GM13977 (cell line): ENCODE measurements at places on chromosomes 2 and 18.

- DNase-seq = no peak
Observed at GRCh38 chr2:24022975-24023575, 13.2 kb downstream of the MFSD2B start.

GRCh38 chr2:120177973-120178372, 45.2 kb downstream of the TMEM185B start:
- no peak for DNase-seq

DNA sequence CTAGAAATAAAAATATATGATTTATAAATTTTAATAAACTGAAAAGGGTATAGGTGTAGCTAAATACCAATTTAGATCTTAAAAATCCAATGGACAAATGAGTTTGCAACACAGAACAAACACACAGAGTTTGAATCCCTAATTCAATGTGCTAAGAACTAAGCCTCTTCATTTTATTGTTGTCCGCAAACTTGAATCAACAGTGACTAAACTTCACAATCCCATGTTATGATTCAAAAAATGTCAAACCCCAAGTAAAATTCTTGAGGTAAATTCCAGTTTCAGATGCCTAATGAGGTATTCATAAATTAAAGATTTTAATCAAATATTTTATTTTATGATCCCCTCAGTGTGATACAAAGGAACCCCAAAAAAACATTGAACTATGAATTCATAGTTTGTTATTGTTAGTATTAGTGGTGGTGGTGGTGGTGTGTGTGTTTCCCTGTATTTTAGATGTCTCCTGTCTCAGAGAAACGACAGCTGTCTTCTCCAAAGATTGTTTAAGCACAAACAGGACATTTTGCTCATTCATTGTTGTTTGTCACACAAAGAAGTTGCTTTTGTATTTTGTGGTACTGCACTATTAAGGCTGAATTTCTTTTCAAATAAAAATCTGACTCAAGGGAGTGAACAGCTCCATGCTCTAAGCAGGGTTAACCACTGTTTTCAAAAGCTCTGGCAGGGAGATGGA, 259.8 kb downstream of the OSR1 start:
- DNase-seq = no peak

GRCh38 chr2:9752441-9753275, 90.6 kb upstream of the TAF1B start:
- DNase-seq = peak; percentile 61

DNA sequence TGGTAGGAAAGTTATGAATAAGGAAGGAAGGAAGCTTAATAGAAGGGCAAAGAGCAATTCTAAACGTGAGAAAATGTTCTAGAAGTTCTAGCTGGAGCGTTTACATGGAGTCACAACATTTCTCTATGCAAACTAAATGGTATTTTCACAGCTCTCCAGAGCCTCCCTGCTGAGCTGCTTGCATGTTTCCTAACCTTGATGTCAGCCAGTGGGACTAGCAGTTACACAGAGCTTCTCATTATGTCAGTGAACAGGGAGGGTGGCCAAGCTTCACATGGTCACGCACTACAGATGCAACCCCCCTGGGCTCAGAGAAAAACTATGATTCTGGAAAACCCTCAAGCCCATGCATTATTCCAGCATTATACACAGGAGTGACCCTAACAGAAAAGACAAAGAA, 153.4 kb upstream of the CCDC150 start:
- no peak for DNase-seq

GRCh38 chr2:200750323-200750910, 61.3 kb upstream of the BZW1 start:
- DNase-seq = no peak

GRCh38 chr2:160932960-160933359, 227.3 kb upstream of the TANK start:
- DNase-seq = no peak

DNA sequence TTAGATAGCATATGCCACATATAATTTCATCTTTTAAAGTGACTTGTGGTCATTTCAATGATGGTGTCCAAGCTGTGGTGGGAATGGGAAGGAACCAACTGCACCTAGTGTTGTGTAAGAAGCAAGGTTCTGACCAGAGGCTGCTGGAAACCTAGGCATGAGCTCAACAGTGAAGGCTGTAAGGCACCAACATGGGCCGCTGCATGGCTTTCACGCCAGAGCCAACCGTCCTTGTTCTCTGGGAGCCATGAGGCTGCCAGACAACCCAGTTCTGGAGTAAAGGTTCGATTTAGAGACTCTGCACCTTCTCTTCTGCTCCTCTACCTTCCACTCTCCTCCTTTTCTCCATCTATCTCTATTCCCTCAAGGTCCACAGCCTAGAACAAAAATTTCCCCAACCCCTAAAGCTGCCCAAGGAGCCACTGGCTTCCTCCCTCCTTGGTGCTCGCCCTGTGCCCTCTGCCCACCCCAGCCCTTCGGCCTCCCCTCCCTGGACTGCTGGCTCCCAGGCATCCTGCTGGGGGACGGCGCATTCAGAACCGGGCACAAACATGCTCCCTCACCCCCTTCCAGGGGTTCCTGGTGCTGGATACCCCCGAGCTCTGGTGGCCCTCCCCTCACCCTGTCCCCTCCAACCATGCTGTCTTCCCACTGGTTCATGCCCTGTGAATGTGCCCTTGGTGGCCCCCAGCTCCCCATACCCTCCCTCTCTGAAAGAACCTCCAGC, 305.1 kb downstream of the CELF4 start:
- no peak for DNase-seq

DNA sequence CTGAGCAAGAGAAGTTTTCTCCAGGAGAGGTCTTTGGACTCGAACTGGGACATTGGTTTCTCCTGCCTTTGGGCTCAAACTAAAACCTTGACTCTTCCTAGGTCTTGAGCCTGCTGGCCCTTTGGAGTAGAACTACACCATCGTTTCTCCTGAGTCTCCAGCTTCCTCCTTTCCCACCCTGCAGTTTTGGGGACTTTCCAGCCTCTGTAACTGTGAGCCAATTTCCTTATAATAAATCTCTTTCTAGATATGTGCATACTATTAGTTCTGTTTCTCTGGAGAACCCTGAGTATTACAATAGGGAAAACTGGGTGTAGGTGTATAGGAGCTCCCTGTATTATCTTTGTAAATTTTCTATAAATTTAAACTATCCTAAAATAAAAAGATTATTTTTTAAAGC, 219.8 kb upstream of the AGAP1 start:
- DNase-seq = no peak

DNA sequence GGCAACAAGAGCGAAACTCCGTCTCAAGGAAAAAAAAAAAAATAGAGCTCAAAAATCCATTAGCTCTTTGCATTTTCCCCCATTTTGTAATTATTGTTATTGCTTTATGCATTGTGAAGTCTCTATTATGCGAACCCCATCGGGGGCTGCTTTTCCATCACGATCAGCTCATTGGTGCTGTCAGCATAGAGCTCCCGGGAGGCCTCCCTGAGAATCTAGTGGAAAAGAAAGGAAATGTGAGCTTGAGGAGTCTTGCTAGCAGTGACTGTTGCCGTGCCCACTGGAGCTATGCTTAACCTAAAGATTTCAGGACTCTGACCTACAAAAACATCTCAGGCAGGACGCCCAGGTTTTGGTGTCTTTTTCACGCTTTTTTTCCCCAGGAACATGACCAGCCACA, 102.6 kb upstream of the NDUFV2 start:
- DNase-seq = no peak

GRCh38 chr18:10145546-10145945, 231.7 kb downstream of the VAPA start:
- no peak for DNase-seq

- no peak for DNase-seq
Observed at GRCh38 chr2:82098617-82099016, 1794.1 kb upstream of the LRRTM1 start.

- no peak for DNase-seq
Observed at GRCh38 chr18:24613896-24614640, 153.6 kb downstream of the HRH4 start.

GRCh38 chr2:72883356-72883962, 3.7 kb upstream of the SPR start:
- peak; percentile 49 for DNase-seq

DNA sequence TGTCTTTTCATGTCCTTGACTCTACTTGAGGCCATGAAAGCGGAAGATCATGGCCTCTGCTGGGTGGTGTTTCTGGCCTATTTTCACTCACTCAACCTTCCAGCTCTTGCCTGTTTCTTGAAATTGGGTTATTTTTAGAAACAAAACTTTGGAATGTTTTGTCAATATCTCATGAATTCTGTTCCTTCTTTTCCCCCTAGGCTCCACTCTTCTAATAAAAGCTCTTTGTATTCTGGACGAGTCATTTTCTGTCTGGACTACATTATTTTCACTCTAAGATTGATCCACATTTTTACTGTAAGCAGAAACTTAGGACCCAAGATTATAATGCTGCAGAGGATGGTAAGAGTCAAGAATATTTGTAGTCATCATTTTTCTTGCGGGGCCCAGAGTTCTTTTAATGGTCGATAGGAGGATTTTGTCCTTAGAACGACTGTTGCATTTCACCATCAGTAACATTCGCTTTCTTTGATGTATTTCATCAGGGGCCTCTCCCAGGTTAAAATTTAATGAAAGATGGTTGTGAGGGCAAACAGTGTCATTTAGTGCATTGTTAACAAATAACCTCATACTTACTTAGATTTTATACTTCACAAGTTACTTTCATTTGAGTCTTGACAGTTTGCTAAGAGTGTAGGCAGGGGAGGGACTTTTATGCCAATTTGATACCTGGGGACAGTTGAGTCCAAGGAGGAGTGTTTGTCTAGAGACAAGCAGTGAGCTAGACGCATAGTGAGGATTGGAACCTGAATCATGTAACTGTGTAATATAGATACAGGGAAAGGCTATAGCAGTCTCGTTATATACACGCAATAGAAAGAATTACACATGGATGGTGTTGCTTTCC, 64.6 kb downstream of the TRPM8 start:
- no peak for DNase-seq

DNA sequence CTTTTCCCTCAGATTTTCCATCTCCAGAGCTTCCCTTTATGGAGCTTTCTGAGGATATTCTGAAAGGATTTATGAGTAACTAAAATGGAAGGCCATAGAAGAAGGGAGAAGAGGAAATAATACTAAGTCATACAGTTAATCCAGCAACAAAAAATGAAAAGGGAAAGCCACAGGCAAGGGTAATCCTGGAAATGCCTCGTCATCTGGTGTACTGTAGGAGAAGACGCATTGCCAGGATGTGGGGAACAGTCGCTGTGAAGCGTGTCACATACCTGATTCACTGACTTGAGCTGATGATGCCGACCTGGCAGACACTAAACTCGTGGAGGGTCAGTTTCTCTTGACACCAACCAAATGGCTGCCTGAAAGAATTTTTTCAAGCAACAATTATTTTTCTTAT, 34.7 kb upstream of the ALPP start:
- DNase-seq = no peak

- DNase-seq = no peak
Observed at GRCh38 chr2:15660491-15661294, 69.0 kb downstream of the DDX1 start.

GRCh38 chr2:145085612-145086011, 565.7 kb upstream of the ZEB2 start:
- DNase-seq = no peak

DNA sequence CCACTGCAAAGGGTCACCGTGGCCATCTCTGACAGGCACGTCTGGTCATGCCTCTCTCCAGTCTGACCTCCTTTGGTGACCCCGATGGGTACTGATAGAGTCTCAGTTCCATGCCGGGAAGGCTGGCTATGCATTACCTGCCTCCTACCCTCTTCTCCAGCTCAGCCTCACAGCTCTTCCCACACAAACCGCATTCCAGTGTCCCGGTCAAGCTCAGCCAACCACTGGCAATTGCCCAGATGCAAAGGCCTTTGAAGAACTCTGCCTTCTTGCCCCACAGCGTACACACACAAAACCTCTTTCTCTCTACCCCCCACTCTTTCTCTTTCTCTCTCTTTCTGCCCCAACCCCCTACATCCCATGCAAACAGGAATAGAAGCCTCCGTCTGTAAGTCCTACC, 37.6 kb downstream of the TMEM163 start:
- DNase-seq = no peak

GRCh38 chr2:6800553-6800952, 65.2 kb downstream of the CMPK2 start:
- DNase-seq = no peak

GRCh38 chr2:156331572-156332283, 793 bp downstream of the NR4A2 start:
- DNase-seq = peak; percentile 56

- no peak for DNase-seq
Observed at GRCh38 chr2:48993576-48993975, 160.7 kb downstream of the FSHR start.

- no peak for DNase-seq
Observed at GRCh38 chr2:109266998-109267854, 138.2 kb downstream of the SH3RF3 start.
